ENCODE measurements at places on chromosomes 11 and 22.

- DNase-seq, result no peak
Measured at GRCh38 chr11:2732261-2732939, 32.6 kb upstream of the KCNQ1OT1 start.

DNA sequence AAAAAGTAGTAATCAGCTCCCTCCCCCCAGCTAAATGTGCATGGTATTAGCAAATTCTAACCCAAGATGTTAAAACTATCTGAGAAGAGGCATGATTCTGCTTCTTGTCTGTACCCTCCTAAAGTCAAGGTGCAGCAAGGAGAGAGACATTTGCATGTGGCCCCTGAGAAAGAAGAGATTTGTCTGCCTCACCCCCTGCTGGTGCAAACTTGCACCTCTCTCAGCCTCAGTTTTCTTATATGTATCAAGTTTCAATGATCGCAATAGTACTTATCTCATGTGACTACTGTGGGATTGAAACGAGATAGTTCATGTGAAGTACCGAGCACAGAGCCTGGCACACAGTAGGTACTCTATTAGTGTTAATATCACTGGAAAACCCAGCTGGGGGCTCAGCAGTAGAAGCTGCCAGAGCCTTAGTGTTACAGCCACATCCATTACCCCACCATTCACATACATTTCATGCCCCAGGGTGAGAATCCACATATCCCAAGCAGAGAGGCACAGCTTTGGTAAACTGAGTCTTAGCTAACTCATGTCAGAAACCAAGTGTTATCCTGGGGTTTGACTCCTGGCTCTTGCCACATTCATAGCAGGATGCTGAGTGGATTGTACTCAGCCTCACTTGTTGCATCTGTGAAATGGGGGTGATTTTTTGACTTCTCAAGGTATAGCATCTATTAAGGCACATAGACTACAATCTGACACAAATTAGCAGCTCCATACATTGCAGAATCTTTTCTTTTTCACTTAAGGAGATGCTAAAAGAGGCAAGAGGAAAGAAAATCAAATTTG is 24.9 kb downstream of the CD44 start:
- no peak for DNase-seq

DNA sequence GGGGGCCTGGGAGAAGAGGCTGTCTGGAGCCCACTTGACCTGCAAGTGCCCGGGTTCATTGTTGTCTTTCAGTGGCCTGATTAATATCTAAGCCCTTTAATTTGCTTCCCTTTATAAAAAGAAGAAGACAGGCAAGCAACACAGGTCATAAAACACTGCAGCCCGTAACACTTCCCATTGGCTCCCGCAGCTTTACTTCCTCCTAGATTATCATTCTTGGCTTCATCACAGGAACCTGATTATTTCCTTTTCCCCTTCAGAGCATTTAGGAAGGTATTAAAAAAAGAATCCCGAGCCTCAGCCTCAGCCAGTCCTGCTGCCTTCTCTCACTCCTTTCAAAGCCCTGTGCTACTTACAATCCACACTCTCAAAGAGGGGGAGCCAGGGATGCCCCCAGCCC is 183.2 kb downstream of the GRIK4 start:
- no peak for DNase-seq

GRCh38 chr11:47184711-47185304 is 1.4 kb downstream of the PACSIN3 start:
- DNase-seq, result no peak

GRCh38 chr22:26618455-26618854 is 628 bp upstream of the CRYBB1 start:
- DNase-seq, result no peak

- no peak for DNase-seq
Measured at GRCh38 chr22:31945443-31945855, 1.1 kb downstream of the YWHAH start.

DNA sequence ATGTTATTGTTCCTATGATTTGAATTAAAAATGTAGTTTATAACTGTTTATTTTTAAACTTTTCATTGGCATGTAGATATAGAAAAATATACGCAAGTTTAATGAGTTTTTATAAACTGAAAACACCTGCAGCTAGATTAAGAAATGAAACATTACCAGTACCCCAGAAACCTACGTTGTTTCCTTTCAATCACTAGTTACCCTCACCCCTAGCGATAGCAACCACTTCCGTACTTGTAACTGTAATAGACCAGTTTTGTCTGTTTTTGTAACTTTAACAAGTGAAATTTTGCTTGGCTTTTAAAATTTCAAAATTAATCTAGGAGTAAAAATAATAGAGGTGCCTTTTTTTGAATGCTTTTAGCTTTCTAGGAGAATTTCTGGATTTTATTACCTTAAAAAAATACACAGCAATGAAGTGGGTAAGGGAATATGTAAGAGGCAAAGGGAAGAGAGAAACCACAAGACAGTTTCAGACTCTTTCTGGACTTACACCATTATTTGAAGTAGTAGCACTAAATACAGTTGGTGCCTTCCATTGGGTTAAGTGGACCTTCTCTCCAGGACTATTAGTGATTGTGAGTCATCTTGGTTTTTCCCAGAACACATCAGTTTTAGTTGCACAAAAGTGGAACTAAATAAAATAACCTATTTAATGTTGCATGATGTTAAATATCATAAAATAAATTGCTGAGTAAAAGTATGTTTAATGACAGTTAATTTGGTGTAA is 18.7 kb upstream of the NAT10 start:
- DNase-seq, result no peak

GRCh38 chr11:117934526-117935307 is 5.5 kb upstream of the TMPRSS13 start:
- no peak for DNase-seq

GRCh38 chr11:20015101-20015500 is 145.2 kb downstream of the DBX1 start:
- DNase-seq, result no peak

DNA sequence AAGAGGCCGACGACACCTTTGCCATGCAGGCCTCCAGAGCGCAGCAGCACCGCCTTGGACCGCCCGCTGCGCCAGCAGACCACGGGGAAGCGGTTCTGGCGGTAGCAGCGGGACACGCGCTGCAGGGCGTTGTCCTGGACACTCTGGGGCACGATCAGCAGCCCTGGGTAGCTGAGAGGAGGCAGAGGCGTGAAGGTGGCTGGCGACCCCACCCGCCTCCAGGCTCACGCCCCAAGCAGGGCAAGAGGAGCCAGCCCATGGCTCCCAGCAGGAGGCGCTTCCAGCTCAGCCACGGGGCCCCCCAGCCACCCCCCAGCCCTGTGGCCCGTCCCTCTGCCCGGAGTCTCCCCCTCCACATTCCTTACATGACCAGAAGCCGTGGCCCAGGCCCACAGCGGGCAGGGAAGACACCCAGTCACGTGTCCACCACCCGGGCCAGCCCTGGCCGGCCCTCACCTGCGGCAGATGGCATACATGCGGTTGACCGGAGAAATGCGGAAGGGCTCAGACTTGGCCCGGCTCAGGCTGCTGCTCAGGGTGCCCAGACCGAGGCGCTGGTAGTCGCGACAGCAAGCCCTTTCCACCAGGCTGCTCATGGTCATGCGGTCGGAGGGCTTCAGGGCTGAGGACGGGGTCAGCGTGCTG is 15.2 kb downstream of the SBF1 start:
- no peak for DNase-seq

GRCh38 chr22:20429254-20430100 is 8.1 kb downstream of the SCARF2 start:
- peak; percentile 52 for DNase-seq

DNA sequence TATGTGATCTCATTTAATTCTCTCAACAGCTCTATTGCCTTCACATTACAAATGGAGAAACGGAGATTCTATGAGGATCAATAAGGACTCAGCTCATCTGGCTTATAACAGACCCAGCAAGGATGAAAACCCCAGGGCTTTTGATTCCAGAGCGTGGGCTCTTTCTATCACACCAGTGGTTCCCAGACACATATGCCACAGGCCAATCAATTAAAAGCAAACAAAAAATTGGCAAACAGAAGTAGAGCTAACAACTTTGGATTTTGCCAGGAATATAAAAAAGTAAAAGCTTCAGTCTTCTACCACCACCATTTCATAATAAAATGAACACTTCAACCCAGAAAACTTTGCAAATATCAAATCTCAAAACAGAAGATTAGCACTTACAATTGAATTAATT is 71.1 kb upstream of the FAT3 start:
- no peak for DNase-seq

DNA sequence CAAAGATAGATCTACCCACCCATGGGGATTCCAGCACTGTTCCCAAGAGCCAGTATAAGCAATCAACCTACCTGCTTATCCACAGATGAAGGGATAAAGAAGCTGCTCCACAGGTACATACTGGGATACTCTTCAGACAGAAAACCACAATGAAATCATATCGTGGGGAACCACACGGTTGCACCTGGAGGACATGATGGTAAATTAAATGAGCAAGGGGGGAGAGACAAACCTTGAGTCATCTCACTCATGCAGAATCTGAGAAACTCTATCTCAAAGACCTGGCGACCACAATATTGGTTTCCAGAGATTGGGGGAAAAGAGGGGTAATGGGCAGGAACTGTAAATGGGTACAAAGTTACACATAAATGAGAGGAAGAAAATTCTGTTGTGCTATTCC is 14.5 kb downstream of the RGL4 start:
- DNase-seq, result no peak

GRCh38 chr11:81942646-81943045 is 791.0 kb downstream of the FAM181B start:
- no peak for DNase-seq

DNA sequence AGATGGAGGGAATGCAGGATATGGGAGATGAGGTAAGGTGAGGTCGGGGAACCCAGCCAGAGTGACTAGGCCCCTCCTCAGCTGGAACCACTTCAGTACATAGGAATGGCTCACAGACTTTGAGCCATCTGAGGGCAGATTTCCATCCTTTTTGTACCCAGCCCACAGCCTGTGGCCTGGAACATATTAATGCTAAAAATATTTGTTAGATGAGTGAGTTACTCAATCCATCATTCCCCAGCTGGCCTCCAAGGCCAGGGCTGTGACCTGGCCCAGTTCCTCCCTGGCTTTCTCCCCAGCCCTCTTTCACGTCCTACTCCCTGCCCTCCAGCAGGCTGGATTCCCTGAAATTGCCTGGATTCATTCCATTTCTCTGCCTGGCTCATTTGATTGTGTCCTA is 57.2 kb upstream of the PRDM11 start:
- no peak for DNase-seq

DNA sequence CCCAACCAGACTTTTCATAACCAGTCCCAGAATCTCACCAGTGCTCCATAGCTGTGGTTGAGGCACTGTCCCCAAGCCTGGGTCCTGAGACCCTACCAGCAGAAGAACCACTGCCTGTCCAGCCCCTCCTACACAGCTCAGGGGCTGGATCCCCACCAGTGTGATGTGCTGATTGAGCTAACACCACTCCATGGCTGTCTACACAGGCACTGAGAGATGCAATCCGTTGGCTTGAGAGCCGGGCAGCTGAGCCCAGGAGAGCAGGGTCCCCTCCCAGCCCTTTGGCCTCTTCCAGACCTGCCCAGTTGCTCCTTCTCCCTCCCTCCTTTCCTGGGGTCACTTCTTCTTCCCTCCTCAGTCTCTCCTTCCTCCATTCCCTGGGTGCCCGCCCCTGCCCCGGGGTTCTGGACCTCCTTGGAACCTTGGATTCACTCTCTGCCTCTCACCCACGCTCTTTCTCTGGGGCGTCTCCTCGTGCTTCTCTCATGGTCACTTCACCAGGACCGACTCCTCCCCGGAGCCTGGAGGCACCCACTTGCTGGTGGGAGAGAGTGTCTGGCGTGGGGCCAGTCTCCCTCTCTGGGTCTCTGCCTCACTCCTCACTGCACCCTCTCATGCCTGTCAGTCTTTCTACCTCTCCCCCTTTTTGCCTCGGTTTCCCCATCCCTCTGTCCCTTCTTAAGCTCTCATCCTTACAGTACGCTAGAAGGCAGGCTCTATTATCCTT is 706 bp upstream of the SCYL1 start:
- no peak for DNase-seq

DNA sequence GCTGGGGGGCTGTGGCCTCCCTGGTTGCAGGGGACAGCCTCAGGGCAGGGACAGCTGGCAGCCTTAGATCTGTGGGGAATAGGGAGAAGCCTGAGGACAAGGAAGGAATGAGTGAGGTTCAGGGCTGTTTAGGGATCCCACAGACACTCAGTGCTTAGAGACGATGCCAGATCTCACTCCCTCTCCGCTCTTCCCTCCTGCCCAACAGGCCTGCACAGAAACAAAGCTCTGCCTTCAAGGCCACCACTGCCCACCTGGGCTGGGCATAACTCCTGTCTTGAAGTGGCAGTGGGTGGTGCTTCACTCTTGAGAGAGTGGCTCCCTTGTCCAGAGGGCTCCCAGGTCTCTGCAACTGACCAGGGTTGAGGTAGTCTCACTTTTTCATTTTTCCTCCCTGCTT is 13.1 kb upstream of the CENATAC start:
- DNase-seq, result no peak

DNA sequence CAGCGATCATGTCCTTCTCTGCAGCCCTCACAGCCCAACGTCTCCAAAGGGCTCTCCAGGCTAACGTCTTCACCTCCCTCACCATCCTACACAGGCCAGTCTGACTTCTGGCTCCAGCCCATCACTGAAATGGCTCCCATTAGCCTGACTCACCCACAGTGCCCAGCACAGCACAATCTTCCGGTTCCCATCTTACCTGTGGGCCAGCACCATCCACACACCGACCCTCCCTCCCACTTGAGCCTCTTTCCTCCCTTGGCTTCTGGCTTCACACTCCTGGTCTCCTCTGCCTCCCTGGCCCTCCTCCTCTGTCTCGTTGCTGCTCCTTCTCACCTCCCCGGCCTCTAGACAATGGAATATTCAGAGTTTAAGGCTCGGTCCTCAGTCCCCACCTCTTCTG is 51.2 kb downstream of the PDE2A start:
- no peak for DNase-seq

DNA sequence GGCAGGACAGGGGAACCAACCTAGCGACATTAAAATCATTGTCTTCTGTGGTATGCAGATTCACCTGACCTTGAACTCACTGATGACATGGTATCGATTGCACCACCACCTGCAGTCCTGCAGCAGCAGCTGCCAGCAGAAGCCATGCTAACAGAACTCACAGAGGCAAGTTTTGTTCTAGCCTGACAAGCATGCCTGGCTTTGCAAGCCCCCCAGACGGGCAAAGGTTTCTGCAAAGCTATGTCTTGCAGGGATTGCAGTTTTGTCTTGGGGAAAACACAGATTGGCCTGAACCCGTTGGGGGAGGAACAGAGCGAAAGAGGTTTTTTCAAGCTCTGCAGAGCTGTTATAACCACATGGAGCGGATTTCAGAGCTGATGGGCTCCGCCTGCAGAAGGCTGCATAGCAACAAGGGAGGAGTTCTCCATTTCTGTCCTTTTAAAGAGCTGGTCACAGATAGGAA is 221.0 kb downstream of the HIPK3 start:
- DNase-seq, result no peak

GRCh38 chr11:46248289-46249102 is 29.0 kb upstream of the CREB3L1 start:
- DNase-seq, result no peak

- peak; percentile 32 for DNase-seq
Measured at GRCh38 chr11:12175694-12176241, 65.4 kb downstream of the MICAL2 start.

GRCh38 chr11:119188887-119189286 is 3.6 kb downstream of the NHERF4 start:
- DNase-seq, result no peak

Data from stimulated activated CD4-positive, alpha-beta T cell treated with anti-CD3 and anti-CD28 coated beads, TNF-alpha, amount 100 ng/mL, for 24 hours (primary cell).